Adrenal gland (tissue), 19 donors: ENCODE measurements at places on chromosomes 13 and 19. TPM values are rescaled to one million over a fixed set of nuclear protein-coding genes. Genes with fewer than 3 reads are reported as not detected.

DNA sequence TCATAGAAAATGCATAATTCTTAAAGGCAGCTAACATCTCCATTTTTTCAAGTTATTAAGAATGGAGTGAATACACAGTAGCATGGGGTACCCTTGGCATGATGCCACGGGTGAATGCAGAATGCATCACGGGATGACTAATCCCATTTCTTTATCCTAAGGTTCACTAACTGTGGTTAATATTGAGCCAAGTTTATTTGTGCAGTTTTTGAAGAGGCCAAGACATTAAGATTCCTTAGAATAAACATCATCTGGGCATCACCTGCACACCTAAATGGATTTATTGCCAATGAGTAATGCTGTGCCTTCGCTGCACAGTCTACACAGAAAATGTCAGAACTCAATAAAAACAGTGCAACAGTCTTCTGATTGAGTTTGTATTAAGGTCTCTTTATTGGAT lies 333.1 kb downstream of the GPC6 start:
- H3K4me3 ChIP-seq = no peak overlapping the region
- no peaks in the 10 kb centered on the region for H3K4me1 ChIP-seq
- no peak overlapping the region for H3K27ac ChIP-seq
- H3K36me3 ChIP-seq = no peaks in the 10 kb centered on the region

DNA sequence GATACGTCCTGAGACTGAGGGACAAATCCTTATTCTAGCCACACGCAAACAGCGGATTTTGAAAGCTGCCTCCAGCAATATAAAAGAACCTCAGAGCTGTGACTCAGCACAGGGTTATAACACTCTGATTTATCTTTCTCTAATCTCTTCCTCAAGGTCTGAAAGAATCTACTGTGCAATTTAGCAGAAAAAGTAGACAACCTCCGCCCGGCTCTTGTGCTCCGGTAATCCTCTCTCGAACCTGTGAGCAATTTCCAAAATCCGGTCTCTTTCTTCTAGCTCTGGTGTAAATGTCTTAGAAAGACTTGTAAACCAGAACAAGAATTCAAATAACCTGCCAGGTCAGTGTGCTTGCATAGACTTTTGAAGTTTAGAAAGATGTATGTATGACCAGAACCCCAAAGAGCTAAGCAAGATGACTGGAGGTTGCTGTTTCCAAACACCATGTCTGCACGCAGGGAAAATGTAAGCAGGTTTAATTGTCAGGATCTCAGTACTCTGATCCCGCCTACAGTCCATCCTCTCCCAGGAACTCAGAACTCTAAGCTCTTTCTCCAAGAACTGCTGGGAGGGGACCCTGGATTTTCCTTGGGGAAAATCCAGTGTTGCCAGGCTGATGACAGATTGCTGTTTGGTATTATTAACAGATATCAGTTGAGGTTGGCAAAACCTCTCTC lies 338.1 kb downstream of the RFC3 start:
- DNase-seq = peak; percentile 51
- H3K36me3 ChIP-seq = no peaks in the 10 kb centered on the region
- peak overlapping the region; percentile 41 for H3K4me3 ChIP-seq
- H3K4me1 ChIP-seq = peaks cover 16% of the 10 kb centered on the region

DNA sequence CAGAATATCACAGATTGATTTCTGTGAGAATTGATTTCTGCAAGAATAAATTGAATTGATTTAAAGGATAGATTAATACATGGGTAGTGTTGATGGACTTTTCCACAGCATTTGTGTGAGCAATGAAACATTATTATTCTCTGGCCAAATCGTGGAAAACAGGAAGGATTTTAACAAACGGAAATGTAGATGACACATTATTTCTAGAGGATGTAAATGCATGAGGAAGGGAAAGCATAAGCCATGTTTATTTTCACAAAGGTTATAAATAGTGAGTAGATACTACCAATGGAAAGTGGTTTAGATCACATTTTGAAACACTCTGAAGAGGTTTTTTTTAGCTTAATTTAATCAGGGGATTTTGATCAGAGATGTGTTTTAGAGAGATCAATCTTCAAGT lies 1534.6 kb upstream of the MIR17HG start:
- no peaks in the 10 kb centered on the region for H3K27me3 ChIP-seq
- no peak for DNase-seq
- no peak overlapping the region for H3K4me3 ChIP-seq
- no peak overlapping the region for H3K27ac ChIP-seq
- no peaks in the 10 kb centered on the region for H3K4me1 ChIP-seq
- no peaks in the 10 kb centered on the region for H3K36me3 ChIP-seq

GRCh38 chr19:20359933-20360720 lies 193.1 kb downstream of the ZNF486 start:
- no peak for DNase-seq
- H3K36me3 ChIP-seq = no peaks in the 10 kb centered on the region
- no peak overlapping the region for H3K27ac ChIP-seq
- H3K4me1 ChIP-seq = no peaks in the 10 kb centered on the region
- H3K4me3 ChIP-seq = no peak overlapping the region

GRCh38 chr13:33806470-33807248 lies 11.3 kb upstream of the RFC3 start:
- H3K4me1 ChIP-seq = no peaks in the 10 kb centered on the region
- H3K27ac ChIP-seq = no peak overlapping the region
- no peak overlapping the region for H3K4me3 ChIP-seq
- H3K36me3 ChIP-seq = no peaks in the 10 kb centered on the region
- DNase-seq = no peak
- H3K27me3 ChIP-seq = no peaks in the 10 kb centered on the region

DNA sequence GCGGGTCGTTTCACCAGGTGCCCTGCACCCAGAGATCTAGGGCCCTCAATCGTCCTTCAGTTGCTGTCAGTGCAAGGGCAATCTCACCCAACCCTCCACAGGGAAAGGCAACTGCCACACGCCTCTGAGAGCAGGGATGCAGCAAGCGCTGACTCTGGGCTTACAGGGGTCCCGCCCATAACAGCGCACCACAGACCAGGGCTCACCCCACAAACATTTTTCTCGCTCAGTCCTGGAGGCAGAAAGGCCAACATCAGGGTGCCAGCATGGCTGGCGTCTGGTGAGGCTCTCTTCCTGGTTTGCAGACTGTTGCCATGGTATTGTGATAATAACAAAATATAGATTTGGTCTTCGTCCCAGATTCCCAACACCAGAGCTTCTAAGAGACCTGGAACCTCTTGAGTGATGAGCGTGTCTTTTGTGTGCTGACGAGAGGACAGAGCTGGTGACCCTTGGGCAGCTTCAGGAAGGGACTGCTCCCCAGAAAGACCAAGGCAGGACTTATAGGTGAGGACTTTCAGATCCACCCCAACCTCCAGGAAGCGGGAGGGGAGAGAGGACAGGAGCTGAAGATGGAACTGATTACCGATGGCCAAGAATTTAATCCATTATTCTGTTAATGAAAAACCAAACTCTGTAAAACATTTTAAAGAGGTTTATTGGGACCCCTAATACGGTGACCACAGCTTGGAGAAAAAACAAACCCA lies 51.3 kb downstream of the C13orf46 start:
- no peaks in the 10 kb centered on the region for H3K36me3 ChIP-seq
- H3K4me3 ChIP-seq = no peak overlapping the region
- no peaks in the 10 kb centered on the region for H3K4me1 ChIP-seq
- peak; percentile 17 for DNase-seq

DNA sequence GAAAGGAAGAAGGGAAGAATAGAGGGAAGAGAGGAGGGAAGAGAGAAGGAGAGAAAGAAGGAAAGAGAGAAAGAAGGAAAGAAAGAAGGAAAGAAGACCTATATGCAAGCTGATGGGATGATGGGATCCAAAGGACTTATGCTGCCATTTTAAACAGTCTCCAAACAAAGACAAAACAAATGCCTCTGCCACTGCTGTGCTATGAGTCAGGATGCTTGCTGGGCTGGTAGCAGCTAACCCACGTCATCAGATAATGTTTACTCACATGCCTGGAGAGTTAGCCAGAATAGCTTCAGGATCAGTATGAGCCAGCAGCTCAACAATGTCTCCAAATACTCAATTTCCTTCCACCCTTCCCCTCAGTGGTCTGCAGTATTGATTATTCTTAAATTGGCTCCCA lies 12.0 kb upstream of the ZNF274 start:
- DNase-seq = no peak
- H3K4me3 ChIP-seq = no peak overlapping the region
- H3K4me1 ChIP-seq = no peaks in the 10 kb centered on the region
- no peaks in the 10 kb centered on the region for H3K27me3 ChIP-seq
- H3K27ac ChIP-seq = no peak overlapping the region

GRCh38 chr13:45627656-45628055 lies 12.1 kb upstream of the ERICH6B start:
- no peak overlapping the region for H3K27ac ChIP-seq
- H3K4me3 ChIP-seq = no peak overlapping the region
- peaks cover 1% of the 10 kb centered on the region for H3K27me3 ChIP-seq
- H3K36me3 ChIP-seq = no peaks in the 10 kb centered on the region
- no peak for DNase-seq

DNA sequence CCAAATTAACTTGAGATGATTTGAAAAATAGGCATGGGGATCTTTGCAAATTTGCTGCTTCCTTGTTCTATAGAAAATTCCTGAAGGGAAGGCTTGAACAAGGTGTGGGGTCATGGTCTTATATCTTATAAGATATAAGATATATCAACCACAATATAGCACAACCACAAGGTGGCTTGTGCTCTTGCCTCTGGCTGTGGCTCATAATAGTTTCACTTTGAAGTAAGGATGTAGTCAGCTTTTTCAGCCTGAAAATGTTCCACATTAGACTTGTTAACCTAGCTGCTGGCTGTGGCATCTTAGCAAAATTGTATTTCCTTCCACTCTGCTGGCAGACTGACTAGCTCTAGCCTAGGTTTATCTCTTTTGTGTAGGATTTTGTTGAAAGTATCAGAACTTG lies 169.7 kb downstream of the KLF5 start:
- H3K27me3 ChIP-seq = no peaks in the 10 kb centered on the region
- H3K4me1 ChIP-seq = no peaks in the 10 kb centered on the region
- H3K27ac ChIP-seq = no peak overlapping the region
- no peak for DNase-seq
- H3K4me3 ChIP-seq = no peak overlapping the region

DNA sequence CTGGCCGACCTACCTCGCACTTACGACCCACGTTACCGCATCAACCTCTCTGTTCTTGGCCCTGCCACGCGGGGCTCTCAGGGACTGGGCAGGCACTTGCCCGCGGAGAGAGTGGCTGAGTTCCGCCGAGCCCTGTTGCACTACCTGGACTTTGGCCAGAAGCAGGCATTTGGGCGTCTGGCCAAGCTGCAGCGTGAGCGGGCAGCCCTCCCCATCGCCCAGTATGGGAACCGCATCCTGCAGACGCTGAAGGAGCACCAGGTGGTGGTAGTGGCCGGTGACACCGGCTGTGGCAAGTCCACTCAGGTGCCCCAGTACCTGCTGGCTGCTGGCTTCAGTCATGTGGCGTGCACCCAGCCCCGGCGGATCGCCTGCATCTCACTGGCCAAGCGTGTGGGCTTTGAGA lies 4.2 kb downstream of the DHX34 start:
- H3K4me1 ChIP-seq = peaks cover 8% of the 10 kb centered on the region
- DNase-seq = no peak
- no peak overlapping the region for H3K27ac ChIP-seq
- H3K27me3 ChIP-seq = no peaks in the 10 kb centered on the region
- no peak overlapping the region for H3K4me3 ChIP-seq
- H3K36me3 ChIP-seq = no peaks in the 10 kb centered on the region

GRCh38 chr19:30968210-30968609 lies 381.0 kb downstream of the TSHZ3 start:
- DNase-seq = peak; percentile 22
- no peak overlapping the region for H3K27ac ChIP-seq
- H3K4me1 ChIP-seq = no peaks in the 10 kb centered on the region
- no peaks in the 10 kb centered on the region for H3K36me3 ChIP-seq
- no peaks in the 10 kb centered on the region for H3K27me3 ChIP-seq
- H3K4me3 ChIP-seq = no peak overlapping the region

DNA sequence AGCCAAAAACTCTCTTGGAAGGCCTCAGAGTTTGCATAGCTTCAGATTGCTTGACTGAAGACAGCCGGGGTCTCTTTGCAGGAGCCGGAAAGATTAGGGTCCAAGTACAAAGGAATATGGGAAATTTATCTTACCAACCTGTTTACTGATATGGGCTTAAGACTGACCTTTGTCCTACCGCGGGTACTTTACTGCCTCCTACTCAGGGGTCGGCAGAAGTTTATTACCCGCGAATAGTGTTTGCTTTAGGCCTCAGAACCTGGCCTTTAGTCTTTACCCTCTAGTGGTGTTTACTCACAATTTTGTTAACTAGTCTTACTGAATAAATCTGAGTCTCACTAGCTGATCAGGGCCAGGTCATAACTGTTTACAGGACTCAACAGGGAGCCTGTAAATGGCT lies 765.4 kb upstream of the SPRY2 start:
- H3K4me3 ChIP-seq = no peak overlapping the region
- H3K4me1 ChIP-seq = no peaks in the 10 kb centered on the region
- H3K27me3 ChIP-seq = no peaks in the 10 kb centered on the region
- DNase-seq = no peak
- H3K36me3 ChIP-seq = no peaks in the 10 kb centered on the region

DNA sequence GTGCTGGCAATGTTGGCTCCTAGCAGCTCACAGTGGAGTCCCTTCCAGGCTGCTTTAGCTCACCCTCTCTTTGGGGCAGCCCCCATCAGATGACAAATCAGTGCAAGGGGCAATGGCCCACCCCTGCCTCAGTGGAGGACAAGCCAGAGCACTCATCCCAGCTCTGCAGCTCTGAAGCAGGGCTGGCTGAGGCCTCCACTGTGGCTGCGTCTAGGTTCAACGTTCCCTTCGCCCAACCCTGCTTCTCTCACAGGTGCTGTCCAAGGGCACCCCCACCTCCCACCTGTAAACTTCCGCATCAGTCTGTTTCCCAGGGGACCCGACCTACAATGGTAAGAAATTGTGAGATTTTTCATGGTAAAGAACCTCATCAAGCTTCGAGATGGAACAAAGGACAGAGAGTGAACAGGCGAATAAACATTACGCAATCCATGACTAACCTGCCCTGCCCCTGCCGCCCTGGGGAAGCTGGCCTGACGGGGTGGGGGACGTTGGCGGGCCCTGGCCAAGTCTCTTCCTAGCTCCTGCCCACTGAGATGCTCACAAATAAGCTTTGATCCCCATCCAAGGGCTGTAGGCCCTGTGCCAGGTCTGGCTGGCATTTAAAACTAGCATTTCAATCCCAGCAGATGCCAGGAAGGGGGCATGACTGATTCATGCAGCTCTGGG lies 40.5 kb downstream of the DZIP1 start:
- no peak overlapping the region for H3K4me3 ChIP-seq
- H3K27ac ChIP-seq = peak overlapping the region; percentile 28
- H3K4me1 ChIP-seq = peaks cover 4% of the 10 kb centered on the region
- peak; percentile 53 for DNase-seq

DNA sequence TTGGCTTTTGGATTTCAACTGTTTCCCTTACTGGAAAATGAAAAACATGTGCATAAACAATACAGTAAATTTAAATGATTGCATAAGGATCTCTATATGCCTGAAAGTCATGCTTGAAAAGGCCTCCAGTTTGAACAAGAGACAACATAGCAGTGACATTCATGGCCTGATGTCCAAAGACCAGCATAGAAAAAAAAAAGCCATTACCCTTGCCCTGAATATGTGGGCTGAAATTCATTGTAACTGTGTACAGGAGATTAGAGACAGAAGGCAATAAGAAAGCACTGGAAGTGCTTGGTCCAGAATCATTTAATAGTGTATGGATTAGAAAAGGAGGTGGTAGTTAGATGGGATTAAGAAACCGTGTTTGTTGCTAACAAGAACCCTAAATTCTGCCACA lies 15.4 kb downstream of the MIR17HG start:
- no peak overlapping the region for H3K4me3 ChIP-seq
- no peaks in the 10 kb centered on the region for H3K27me3 ChIP-seq
- no peaks in the 10 kb centered on the region for H3K36me3 ChIP-seq
- DNase-seq = no peak

GRCh38 chr13:110771194-110771593 lies 57.7 kb downstream of the ING1 start:
- H3K36me3 ChIP-seq = no peaks in the 10 kb centered on the region
- H3K4me3 ChIP-seq = no peak overlapping the region
- H3K27me3 ChIP-seq = no peaks in the 10 kb centered on the region

CBLC gene
- total RNA-seq = not detected

SDHAF1 gene
- 67.2 TPM for total RNA-seq

IGFLR1 gene
- 17.5 TPM for total RNA-seq

LGALS13 gene
- total RNA-seq = not detected
